ENCODE measurements at places on chromosomes 5 and 9. TPM values are rescaled to one million over a fixed set of nuclear protein-coding genes. Genes with fewer than 3 reads are reported as not detected.
A peak's percentile ranks its signal among the peaks of the same experiment; 100 is the strongest.

DNA sequence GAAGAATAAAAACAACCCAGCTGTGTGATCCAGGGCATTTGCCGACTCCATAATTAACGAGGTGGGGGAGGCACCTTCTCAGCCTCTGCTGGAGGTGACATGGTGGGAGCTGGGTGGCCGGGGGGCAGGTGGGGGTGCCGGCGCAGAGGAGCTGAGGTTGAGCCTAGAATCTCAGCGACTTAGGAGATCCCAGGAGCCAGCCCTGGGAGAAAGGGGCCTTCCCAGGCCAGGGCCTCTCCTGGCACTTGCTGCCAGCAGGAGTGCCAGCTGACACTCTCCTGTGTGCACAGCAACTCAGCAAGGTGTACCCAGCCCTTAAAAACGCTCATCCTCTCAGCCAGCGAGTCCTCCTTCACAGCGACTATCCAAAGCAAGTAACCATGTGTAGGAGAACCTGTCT lies 62.8 kb upstream of the FCN1 start:
- DNase-seq: no peak

GRCh38 chr9:130444565-130445221 lies at the start of gene ASS1:
TSS of gene ASS1 (plus strand) at chr9:130444961. CDS start at chr9:130452229, 7,268 bp downstream.
- no peak for DNase-seq

IL12B gene
- not detected for polyA plus RNA-seq

SLC6A7 gene
- polyA plus RNA-seq: 4.1 TPM

PHPT1 gene
- polyA plus RNA-seq: 259 TPM

DNA sequence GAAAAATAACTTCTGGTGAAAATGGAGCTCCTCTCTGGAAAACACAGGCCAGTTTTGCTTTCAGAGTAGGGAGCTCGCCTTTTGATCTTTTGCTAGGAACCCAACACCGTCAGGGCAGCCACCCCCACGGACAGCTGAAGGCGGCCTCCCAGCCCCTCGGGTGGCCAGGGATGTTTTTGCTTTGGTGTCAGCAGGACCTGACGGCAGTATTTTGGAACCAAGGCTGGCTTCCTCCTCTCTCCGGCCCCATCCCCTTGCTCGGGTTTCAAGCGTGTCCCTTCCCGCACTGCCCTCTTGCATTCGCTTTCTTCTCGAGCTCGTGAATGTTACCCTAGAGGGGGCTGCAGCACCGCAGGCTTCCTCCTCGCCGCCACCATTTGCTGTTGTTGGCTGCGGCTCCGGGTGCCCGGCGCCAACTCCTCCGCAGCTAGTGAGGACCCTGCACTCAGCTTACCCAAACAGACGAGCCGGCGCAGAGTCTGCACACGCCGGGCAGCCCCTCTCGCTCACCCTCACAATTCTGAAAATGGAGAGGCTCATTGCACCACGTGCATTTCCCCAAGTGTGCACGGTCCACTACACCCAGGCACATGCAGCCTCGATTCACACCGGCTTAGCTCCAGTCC lies 35.5 kb upstream of the ADAMTSL1 start:
- DNase-seq: peak; percentile 79

- no peak for DNase-seq
Measured at GRCh38 chr9:113886466-113886865, 10.4 kb downstream of the ZNF618 start.

DNA sequence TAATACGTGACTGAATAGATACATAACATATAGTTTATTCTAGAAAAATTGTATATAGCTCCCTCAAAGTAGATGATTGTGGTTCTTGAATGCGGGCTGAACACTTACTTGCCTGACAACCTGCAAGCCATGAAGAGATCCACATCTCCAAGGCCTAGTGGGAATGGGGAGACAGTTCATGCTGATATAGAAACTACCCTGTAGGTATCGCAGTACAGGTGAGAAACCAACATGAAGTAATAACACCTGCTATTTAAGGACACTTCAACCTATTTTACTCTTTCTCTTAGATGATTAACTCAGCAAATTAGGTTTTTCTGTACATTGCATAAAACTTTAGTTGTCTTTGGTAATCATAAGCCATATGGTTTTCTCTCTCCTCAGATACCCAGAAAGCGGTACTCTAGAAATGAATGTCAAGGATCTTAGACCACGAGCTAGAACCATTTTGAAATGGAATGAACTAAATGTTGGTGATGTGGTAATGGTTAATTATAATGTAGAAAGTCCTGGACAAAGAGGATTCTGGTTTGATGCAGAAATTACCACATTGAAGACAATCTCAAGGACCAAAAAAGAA lies 47.3 kb downstream of the UHRF2 start:
- no peak for DNase-seq

TLX3 gene
- polyA plus RNA-seq: 11.1 TPM

GRCh38 chr9:124011460-124012301 lies at the start of gene LHX2:
TSS of gene LHX2 (plus strand) at chr9:124011768. CDS start at chr9:124012349, 581 bp downstream.
- DNase-seq: peak; percentile 97

DNA sequence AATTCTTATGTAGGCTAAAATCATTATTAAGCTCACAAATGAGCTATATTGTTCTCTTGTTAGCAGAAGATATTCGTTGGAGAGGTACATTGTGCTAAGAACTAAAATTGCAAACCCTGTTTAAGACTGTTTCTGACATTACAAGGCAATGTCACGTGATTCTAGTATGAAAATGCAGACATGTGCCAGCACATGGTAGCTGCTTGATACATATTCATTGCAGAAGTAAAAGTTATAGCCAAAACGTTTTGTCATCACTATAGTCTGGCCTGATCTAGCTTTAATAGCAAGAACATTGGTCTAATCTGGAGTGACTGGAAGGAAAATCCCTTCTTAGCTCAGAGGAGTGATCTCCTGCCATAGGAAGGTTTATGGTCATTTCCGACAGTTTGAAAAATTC lies 144.7 kb downstream of the CFAP90 start:
- DNase-seq: no peak

DNA sequence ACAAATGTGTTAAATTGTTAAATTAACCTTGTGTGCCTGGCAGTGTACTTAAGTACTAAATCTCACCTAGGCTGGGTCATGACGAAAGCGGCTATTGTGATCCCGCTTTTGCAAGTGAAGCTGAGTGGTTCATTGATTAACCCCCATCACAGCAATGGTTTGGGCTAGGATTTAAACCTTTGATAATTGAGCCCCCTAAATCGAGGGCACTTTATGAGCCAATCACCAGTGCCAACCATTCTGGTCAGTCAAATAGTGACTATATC lies 22.8 kb downstream of the HNRNPK start:
- no peak for DNase-seq

DNA sequence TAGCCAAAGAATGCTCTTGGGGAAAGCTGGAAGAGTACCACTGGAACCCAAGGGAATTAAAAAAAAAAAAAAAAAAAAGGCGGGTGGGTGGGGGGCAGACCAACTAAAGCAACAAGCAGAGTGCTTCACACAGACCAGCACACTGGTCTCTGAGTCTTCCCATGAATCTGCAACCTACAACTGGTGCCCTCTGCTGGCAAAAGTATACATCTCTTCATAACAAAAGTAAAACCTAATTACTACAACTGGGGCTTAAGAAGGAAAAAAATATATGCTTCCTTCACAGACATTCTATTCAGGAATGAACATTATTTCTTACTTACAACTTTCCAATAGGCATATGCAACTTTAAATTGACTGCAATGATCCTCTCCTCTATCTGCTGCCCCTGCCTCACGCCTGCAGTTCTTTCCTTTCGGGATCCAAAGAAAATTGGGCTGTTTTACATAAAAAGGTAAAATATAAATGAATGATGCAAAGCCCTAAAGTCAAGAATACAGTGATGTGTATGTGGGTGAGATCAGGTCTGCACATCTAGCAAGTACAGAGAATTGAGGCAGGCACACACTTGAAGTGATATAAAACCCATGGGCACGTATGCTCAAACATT lies 7.2 kb upstream of the KLHL3 start:
- DNase-seq: peak; percentile 83

DNA sequence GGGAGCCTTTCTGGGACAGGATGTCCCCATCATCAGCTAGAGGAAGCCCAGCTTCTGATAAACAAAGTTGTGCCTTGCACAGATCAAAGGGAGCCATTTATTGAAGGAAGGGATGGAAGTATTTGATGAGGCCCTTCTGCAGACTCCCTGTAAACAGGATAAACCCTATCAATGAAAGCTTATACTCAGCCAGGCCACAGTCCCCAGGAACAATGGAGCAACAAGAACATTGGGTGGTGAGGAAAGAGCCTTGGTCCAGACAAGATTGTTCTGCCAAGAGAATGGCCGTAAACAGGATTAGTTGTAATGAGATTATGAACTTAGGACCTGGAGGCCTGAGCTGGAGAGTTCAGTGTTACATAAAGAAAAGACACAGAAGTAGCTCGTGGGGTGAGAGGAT lies 40.5 kb upstream of the LIFR start:
- DNase-seq: no peak

OR1Q1 gene
- polyA plus RNA-seq: not detected

All from brain (organoid and tissue), 16 donors.